ENCODE measurements at places on chromosomes 13 and 19.

- DNase-seq: no peak
Measured at GRCh38 chr13:30551189-30551588, 66.5 kb upstream of the USPL1 start.

DNA sequence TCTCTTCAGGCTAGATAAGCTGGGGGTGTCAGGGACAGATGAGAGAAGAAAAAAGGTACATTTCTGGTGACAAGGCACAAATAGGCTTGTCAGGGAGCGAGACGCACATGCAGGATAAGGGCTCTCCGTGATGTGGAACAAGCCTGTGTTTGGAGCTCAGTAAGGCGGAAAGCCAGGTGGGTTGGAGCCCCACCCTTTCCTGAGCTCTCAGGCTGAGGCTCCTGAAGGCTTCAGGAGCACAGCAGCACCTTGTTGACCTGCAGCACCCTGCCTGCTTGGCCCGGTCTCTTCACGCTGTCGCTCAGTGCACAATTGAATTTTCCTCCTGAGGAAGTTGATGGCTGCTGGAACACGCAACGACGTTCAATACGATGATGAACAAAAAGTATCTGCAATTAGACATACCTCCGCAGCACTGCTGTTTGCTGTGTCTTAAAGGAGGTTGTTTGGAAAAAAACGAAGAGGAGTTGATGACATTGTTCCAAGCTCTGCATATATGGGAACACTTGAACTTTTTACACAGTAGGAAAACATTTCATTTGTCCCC lies 29.3 kb downstream of the SERP2 start:
- DNase-seq: no peak

- no peak for DNase-seq
Measured at GRCh38 chr19:55094456-55095259, 19.0 kb downstream of the EPS8L1 start.

DNA sequence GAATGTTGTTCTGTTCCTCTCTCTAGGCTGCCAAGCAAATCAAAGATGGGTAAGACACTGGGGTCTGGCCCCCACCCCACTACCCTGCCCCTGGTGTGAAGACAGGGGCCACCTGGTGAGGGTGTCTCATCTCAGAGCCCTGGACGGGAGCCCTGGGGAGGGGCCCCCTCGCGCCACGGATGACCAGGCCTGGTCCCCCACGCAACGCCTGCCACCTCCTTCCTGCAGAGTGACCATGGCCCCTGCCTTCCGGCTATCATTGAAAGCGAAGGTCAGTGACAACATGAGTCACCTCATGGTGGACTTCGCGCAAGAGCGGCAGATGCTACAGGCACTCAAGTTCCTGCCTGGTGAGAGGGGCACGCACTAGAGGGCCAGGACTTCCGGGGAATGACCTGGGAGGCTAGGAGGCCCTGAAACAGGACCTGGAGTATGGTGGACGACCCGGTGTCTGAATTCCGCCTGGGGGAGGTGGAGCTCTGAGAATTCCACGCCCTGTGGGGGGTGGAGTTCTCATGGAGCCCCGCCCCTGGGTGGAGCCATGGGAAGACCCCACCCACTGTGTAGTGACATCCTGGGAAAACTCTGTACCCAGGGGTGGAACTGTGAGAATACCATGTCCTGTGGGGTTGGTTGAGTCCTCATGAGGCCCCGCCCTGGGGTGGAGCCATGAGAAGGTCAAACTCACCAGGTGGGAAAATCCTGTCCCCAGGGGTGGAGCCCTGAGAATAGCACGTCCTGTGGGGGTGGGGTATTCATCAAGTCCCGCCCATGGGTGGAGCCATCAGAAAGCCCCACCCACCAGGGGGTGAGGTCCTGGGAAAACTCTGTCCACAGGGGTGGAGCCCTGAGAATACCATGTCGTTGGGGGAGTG lies 6.1 kb downstream of the FSD1 start:
- no peak for DNase-seq

DNA sequence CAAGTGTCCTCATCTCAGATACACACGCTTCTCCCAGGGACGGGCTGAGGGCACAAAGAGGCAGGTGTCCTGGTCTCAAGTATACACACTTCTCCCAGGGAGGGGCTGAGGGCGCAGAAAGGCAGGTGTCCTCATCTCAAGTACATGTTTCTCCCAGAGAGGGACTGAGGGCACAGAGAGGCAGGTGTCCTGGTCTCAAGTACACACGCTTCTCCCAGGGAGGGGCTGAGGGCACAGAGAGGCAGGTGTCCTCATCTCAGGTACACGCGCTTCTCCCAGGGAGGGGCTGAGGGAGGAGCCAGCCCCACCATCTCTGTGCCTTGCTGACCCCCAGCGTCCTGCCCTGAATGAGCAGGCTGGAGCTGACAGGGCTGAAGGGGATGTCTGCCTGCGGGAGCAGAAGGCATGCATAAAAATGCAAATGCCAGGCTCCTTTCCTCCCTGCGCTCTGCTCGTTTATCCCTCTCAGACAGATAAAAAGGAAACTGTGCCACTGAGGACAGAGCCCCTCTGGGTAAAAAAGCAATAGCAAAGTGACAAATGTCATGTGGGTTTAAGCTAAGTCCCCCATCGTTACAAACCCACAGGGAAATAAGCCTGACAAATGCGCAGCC lies 96.1 kb upstream of the UQCRFS1 start:
- no peak for DNase-seq

DNA sequence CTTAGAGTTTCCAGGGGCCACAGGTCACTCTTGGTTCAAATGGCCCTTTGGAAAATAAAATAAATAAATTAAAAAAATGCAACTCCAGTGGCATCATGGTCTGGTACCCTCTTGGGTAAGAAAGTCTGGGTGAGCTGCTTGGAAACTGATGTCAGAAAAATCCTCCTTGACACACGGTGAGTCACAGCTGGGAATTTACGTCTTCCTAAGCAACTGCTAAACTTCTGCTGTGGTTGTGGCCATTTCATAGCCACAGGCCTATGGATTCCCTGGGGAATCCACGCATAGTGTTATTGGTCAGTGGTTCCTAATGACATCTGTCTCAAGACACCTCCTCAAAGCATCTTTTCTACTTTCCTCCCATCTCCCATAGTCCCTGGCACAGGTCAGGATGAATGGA lies 220.8 kb downstream of the COG6 start:
- no peak for DNase-seq

- DNase-seq: no peak
Measured at GRCh38 chr13:25001476-25002206, 94.3 kb upstream of the PABPC3 start.

DNA sequence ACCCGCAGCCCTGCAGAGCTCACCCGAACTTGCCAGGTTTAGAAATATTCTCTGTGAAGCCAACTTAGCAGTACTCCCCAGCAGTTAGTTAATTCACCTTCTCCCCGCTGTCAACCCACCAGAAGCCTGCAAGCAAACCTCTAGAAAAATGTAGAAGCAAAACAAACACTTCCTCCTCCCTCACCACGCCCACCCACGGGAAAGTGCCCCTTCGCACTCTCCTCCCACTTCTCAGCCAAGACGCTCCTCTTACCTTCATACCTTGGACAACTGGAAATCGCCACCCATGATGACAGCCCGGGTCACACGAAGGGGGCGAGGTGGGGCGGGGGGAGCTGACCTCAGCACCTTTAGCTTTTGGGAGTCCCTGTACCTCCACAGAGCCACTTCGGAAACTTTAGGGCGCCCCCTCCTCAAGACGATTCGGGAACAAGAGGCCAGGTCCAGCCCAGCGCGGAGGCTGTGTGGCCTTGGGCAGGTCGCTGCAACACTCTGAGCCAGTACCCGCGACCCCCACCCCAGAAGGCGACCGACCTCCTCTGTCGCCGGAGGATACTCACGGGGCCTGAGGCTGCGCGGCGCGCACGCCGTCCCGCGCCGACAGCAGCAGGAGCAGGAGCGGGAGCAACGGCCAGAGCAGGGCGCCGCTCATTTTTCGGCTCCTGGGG lies 485 bp downstream of the CPAMD8 start:
- DNase-seq: no peak

DNA sequence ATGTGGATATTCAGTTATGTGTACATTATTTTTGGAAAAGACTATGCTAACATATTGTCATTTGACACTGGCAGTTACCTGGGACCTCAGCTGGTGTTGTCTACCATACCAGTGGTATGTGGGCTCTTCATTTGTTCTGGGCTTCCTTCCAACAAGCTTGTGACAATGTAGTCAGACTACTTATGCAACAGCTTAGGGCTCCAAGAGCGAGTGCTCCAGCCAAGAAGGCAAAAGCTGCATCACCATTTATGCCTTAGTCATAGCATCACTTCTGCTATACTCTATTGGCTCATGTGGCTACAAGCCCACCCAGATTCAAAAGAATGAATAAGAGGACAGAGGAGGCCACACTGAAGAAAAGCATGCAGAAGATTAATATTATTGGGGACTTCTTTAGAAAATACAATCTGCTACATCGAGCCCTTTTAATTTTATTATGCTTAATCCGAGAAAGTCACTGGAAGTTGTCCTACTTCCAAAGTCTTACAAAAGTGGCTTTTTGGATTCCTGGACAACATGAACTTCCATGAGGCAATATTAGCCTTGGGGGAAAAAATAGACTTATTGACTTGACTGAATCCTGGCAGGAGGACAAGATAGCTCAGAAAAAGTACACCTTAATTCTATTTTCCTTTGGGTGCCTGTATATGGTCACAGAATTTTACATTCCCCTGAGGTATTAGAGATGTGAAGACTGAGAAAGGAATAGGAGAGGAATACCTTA lies 529.4 kb upstream of the HTR2A start:
- DNase-seq: no peak

DNA sequence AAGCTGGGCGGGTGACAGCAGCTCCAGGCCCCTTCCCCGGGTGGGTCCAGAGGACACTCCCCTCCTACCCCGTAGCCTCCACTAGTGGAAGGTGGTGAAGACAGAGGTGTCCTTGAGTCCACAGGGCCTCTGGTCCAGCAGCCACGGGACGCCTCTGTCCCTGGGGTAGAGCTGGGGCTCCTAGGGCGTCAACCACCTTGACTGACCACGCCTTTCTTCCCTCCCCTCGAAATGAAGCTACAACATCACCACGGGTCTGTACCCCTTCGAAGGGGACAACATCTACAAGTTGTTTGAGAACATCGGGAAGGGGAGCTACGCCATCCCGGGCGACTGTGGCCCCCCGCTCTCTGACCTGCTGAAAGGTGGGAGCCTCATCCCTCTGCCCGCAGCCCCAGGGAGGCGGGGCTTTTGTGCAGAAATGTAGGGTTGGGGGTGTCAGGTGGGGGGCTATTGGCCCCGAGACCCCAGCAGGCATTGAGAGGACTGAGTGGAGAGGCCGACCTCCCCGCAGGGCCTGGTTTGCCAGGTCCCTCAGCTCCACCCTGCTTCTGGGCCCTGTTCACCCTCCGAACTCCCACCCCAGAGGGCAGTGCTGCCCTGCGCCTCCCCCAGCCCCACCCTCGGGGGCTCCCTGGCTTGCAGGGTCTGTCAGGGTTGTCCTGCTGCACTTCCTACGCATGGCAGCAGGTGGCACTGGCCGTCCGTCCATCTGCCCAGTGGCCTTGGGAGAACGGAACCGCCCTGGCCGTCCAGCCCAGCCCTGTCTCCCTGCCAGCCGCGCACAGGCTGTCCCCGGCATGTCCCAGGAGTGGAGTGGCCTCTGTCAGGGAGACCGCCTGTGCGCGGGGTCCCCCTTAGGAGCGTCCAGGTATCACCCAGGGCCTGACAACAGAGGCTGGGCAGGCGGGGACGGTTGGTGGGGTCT lies 15.7 kb downstream of the STK11 start:
- no peak for DNase-seq

DNA sequence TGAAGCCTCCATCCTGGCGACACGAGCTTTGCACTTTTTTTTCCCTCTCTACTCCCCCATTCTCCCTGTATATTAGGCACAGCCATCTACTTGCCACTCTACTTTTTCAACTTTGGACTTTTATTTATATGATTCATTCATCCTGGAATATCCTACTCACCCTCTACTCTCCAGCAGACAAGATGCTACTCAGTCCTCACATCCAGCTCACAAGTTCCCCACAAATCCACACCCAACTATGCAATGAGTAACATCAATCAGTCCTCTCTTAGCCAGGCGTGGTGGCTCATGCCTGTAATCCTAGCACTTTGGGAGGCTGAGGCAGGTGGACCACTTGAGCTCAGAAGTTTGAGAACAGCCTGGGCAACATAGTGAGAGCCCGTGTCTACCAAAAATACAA lies 23.9 kb upstream of the URAD start:
- no peak for DNase-seq

DNA sequence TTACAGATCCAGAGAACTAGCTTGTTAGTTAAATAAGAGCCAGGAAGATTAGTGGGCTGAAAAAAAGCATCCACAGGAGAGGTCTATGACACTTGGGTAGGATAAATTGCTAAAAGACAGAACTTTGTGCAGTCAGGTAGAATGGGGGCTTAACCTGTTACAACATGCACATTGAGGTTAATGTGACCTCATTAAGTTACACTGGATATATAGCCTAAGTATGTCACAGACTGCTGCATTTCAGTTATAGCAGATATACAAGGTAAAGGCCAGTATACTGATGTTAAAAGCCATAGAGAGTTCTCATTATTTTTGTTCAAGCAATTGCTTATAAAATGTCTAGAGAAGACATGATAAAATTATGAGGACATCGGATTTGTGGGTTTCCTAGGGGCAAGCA lies 1179.9 kb upstream of the PCDH9 start:
- DNase-seq: no peak

- DNase-seq: no peak
Measured at GRCh38 chr13:51734786-51735185, 69.2 kb downstream of the DHRS12 start.
